ENCODE measurements at places on chromosomes 1 and 21.

GRCh38 chr1:216095400-216095799 lies 327.8 kb downstream of the USH2A start:
- DNase-seq = peak; percentile 49

DNA sequence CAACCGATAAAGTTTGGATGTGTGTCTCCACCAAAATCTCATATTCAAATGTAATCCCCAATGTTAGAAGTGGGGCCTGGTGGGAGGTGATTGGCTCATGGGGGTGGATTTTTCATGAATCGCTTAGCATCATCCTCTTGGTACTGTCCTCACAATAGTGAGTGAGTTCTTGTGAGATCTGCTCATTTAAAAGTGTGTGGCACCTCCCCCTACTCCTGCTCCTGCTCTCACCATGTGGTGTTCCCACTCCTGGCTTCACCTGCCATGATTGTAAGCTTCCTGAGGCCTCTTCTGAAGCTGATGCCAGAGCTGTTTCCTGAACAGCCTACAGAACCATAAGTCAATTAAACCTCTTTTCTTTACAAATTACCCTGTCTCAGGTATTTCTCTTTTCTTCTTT lies 28.2 kb upstream of the PRDX6 start:
- DNase-seq = no peak

GRCh38 chr1:9907441-9907840 lies 2.6 kb downstream of the CTNNBIP1 start:
- DNase-seq = no peak

GRCh38 chr1:47664356-47664755 lies 226.5 kb downstream of the FOXD2 start:
- DNase-seq = no peak

DNA sequence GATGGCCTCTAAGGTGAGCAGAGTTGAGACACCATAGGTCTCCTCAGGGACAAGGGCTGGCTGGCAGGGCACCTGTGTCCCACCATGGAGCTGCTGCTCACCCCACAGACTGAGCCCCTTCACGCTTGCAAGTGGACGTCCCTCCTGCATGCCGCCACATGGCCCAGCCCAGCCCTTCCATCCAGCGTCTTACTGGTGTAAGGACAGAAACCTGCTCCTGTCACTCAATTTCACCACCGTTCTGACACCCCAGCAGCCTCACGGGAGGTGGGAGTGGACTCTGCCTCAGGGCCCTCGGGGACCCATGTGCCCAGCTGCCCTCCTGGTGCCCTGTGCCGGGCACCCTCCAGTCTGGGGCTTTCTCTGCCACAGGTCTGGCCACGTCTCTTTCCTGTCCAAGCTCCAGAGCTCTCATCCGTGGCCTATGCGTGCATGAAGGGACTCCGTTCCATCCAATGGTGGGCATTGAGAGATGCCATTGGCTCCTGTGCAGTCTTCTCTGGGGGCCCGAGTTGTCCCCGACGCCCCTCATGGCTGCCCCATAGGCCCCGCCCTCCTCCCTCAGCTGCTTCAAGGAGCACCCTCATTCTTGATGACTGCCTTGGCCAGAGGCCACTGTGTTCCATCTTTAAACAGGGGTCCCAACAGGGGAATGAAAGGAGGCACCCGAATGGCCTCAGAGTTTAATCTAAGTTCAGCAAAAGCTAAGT lies 42.6 kb upstream of the COL6A1 start:
- DNase-seq = no peak

GRCh38 chr1:46461017-46461808 lies 28.4 kb upstream of the DMBX1 start:
- peak; percentile 5 for DNase-seq

GRCh38 chr21:14616380-14617039 lies 70.4 kb upstream of the SAMSN1 start:
- no peak for DNase-seq

GRCh38 chr1:106727171-106727570 lies 329.3 kb upstream of the PRMT6 start:
- no peak for DNase-seq

DNA sequence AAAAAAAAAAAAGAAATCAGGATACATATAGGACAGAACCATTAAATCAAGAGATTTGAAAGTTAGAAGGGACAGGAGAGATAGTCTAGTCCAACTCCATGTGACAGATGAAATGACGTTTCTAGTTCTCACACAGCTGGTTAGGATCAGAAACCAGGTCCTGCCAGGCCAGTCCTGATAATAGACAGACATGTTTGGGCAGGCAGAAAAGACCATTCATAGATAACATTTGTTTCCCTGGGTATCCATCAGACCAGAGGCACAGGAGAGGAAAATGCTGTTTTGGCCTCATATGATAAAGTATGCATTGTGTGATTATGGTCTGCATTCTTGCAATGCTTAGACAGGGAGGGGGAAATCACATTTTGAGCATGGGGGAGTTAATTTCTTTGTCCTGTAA lies 29.3 kb downstream of the ZBTB8B start:
- peak; percentile 28 for DNase-seq

DNA sequence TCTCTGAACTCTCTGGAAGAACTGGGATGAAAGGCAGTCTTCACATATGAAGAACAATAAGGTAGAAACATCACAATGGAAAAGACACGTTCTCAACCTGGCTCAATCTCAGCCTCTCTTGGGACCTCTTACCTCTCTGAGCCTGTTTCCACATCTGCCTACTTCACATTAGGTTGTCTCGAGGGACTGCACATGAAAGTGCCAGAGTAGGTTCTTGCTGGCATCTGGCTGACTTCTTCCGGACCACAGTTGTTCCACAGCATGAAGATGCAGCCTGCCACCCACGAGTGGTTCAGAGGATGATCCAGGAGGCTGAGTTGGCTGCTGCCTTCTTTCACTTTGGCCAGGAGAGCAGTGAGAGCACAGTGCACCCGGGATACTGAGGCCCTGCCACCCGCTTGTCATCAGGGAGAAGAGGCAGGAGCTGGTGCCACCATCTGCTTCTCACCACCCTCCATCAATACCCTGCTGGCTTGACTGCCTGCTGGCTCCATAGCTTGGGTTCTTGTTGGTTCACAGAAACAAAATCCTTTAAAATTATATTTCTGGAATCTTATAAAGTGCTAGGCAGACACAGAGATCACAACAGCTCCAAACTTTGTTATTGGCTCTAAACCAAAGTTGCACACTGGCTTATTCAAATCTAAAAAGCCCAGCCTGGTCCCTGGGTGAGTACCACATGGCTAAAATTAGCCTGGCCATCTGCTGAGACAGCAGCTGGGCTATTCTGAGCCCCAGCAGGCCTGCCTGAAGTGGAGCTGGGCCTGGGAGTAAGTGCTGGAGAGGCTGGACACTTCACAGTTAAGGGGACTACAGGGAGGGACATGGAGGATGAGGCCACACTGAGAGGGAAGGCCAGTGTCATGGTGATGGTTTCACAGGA lies 46.9 kb upstream of the LIN9 start:
- DNase-seq = peak; percentile 77

GRCh38 chr1:1332031-1332755 lies 1.1 kb downstream of the TAS1R3 start:
- DNase-seq = no peak

GRCh38 chr1:203368624-203369451 lies 17.9 kb upstream of the FMOD start:
- no peak for DNase-seq

DNA sequence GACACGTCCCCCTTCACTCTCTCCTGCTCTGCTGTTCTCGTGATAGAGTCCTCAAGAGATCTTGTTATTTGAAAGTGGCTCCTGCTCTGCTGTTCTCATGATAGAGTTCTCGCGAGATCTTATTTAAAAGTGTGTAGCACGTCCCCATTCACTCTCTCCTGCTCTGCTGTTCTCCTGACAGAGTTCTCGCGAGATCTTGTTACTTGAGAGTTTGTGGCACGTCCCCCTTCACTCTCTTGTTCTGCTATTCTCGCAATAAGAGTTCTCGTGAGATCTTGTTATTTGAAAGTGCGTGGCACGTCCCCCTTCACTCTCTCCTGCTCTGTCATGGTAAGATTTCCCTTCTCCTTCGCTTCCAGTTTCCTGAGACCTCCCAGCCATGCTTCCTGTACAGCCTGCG lies 47.9 kb downstream of the SMYD3 start:
- no peak for DNase-seq

DNA sequence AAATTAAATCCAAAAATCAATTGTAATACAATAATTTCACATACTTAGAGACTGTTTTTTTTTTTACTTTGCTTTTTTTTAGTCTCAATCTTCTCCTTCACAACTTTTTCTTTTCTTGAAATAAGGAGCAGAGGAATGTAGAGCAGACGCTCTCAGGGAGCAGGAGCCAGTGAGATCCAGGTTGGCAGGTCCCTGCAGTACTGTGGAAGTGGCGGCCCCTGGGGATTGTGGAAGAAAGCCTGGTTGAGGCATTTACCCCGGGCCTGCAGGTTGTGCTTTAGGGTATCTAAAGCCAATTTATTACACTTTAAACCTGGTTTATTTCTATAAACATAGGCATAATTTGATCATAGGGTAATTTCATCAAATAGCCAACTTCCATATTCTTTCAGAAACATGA lies 748 bp upstream of the OR2AJ1 start:
- DNase-seq = no peak

- DNase-seq = no peak
Measured at GRCh38 chr1:201400852-201401230, 1.7 kb upstream of the LAD1 start.

DNA sequence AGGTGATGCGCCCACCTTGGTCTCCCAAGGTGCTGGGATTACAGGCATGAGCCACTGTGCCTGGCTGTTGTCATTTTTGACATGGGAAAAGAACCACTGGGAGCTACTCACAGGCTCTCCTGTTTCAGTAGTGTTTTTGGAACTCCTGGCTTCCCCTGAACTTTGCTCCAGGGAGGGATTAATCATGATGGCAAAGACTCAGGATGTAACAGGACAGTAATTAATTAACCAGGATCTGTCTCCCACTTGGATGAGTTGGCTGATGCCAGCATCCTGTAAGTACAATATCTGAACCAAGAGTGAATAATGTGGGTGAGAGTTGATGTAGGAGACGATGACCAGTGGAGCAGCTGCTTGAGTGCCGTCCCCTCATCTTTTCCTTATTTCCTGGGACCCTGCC lies 4.9 kb downstream of the SFT2D2 start:
- DNase-seq = no peak

All from NCI-H69 (cell line).